ENCODE measurements at places on chromosomes 6 and 20. TPM values are rescaled to one million over a fixed set of nuclear protein-coding genes. Genes with fewer than 3 reads are reported as not detected.

The GRM1 gene
- 0.17 TPM for total RNA-seq

The CTCFL gene
- total RNA-seq, result not detected

The PCSK2 gene
- not detected for total RNA-seq

The BMP6 gene
- 0.77 TPM for total RNA-seq

The HAO1 gene
- total RNA-seq, result not detected

The TDRD6 gene
- total RNA-seq, result 0.26 TPM

The CD109 gene
- 31.4 TPM for total RNA-seq

The GNAS-AS1 gene
- 0.43 TPM for total RNA-seq

The BPIFB2 gene
- total RNA-seq, result not detected

Measured in bronchial smooth muscle cell (primary cell).